ENCODE measurements at places on chromosomes 3 and 15.

DNA sequence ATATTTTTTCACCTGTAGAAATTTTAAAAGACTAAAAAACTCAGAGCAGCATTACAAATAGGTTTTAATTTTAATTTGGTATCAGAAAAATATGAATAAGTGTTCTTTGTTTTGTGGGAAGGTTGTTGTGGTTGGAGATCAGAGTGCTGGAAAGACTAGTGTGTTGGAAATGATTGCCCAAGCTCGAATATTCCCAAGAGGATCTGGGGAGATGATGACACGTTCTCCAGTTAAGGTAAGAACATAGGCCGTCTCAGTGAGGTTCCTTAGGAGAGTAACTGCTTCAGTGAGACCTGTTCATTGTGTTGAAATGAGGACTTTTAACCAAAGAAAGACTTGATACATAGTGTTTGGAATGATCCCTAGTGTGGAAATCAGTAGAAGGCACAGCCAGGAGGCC lies 44.8 kb downstream of the OPA1 start:
- DNase-seq, result no peak

GRCh38 chr3:178526291-178526690 lies 9.9 kb upstream of the KCNMB2 start:
- DNase-seq, result no peak

DNA sequence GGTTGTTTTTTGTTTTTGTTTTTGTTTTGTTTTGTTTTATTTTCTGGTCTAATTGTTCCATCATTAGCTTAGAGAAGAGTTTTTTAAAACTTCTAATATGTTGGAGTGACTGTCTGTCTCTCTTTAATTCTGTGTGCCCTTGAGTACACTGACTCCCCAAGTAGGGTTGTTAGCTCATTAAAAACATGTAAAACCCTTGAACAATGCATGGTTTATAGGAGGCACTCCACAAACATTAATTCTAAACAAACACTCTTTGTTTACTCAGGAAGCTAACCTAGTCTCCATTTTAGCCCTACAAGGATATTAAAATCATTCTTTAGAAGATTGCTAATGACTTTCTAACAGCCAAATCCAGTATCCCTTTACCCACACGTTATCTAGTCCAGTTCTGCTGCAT lies 100.5 kb downstream of the CGGBP1 start:
- no peak for DNase-seq

- no peak for DNase-seq
Measured at GRCh38 chr15:75952525-75952924, 48.8 kb downstream of the FBXO22 start.

- DNase-seq, result no peak
Measured at GRCh38 chr3:39981547-39982184, 172.3 kb downstream of the MYRIP start.

DNA sequence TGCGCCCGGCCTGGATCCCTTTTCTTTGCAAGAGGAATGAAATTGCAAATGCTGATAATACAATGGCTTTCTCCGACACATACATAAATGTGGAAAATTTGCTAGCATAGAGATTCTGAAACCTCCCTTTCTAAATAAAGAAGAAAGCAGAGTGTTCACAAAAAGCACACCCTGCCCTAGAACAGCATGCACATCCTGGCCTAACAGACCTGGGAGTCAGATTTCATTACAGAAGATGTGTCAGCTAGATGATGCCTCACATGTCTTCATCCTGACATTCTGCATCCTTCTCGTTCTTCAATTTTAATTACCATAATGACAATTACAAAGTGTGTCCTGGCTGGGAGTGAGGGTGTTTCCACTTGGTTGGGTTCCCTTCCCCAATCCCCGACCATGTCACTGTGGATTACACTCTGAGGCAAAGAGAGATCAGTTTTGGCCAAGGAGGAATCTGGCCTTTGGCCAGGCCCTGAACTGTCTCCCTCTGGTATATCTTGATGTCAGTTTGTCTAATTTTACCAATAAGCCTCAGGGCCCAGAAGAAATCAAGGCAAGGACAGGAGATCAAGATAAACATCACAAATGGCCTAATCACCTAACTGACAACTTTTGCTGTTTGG lies 104.9 kb upstream of the SPATA12 start:
- DNase-seq, result no peak

- DNase-seq, result peak; percentile 41
Measured at GRCh38 chr15:37072181-37072580, 28.2 kb downstream of the MEIS2 start.

- no peak for DNase-seq
Measured at GRCh38 chr3:74623261-74623836, 8.9 kb upstream of the CNTN3 start.

DNA sequence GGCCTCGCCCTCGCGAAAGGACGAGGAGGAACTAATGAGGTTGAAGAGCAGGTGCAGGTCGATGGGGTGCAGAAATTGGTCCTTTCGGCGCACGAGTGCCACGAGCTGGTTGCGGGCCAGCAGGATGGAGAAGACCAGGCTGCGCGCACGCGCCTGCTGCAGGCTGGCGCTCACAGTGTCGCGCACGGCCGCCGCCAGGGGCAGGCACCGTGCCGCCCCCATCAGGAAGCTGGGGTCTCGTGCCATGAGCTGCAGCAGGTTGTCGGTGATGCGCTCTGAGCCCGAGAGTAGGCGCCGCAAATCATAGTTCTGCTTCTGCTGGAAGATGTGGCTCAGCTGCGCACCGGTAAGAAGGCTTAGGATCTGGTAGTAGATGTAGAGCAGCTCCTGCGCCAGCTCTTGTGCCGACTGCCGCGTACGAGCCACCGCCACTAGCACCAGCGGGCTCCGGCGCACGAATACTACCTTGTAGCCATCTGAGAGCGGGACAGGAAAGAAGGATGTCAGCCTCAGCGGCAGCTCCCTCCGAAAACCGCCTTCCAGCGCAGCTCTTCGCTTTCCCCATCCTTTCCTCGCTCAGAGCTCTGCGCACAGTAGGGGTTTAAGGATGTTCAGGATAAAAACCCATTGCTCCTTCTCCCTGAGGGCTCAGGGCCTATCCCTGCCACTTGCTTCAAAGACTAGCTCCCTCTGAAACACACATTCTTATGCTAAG lies 6.9 kb upstream of the MST1R start:
- DNase-seq, result no peak

- DNase-seq, result no peak
Measured at GRCh38 chr15:34329006-34329405, 8.6 kb downstream of the SLC12A6 start.

DNA sequence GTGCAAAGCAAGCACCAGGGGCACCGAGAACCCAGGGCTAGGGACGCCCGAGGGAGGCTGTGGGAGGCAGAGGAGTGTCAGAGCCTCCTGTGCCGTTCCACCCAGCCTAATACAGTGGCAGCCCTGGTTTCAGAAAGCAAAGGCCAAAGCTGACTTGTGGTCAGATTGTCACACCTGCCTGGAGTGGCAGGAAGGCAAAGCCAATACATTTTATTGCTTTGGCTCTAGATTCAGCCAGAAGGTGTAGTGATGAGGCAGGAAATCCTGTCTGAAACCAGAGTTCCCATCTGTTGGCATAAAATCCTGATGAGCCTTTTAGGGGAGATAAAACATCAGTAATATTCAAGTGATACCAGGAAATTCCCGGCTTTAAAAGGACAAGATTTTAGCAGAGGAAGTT lies 168.3 kb downstream of the SLCO3A1 start:
- no peak for DNase-seq

GRCh38 chr3:168933614-168934013 lies 729.9 kb downstream of the MECOM start:
- peak; percentile 19 for DNase-seq

DNA sequence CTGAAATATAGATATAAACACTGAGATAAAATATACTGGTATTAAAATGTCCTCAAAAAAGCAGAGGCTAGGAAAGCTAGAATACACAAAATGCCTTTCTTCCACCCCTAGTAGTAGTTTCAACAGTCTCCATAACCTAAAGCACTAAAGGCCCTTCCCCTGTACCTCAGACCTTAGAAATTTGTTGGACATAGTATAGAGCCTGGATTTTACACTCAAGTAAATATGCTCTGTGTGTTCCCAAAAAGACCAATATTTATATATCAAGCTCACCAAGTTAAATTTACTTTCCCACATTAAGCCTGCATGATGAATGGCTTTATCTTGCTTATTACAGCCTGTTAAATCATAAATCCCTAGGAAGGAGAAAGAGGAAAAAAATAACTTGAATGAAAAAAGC lies 378.7 kb upstream of the AZI2 start:
- DNase-seq, result no peak

- DNase-seq, result no peak
Measured at GRCh38 chr3:14647976-14648955, 3.3 kb upstream of the CCDC174 start.

DNA sequence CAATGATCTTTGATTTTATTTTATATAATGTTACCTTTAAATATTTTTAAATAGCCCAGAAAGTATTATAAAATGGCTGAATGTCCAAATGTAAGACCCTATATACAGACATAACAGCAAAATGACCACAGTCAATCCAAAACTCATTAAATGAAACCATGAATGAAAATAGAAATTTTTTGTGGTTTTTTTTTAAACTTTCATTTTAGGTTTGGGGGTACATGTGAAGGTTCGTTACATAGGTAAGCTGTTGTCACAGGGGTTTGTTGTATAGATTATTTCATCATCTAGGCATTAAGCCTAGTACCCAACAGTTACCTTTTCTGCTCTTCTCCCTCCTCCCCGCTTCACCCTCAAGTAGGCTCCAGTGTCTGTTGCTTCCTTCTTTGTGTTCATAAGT lies 108.8 kb downstream of the FAIM start:
- no peak for DNase-seq

DNA sequence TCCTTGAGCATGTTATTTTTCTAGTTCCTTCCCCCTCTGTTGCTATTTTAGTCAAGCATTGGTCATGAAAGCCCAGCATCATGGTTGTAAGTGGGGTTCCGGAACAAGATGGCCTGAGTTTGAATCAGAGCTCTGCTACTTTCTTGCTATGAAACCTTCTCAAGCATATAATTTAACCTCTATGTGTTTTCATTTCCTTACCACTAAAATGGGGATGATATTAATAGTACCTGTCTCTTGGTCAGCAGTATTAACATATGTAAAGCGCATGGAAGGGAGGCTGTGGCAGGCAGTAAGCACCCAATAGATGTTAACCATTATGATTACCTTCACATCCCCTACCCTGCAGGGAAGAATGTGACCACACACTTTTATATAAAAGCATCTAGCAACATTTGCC lies 14.3 kb upstream of the SPRED1 start:
- no peak for DNase-seq

DNA sequence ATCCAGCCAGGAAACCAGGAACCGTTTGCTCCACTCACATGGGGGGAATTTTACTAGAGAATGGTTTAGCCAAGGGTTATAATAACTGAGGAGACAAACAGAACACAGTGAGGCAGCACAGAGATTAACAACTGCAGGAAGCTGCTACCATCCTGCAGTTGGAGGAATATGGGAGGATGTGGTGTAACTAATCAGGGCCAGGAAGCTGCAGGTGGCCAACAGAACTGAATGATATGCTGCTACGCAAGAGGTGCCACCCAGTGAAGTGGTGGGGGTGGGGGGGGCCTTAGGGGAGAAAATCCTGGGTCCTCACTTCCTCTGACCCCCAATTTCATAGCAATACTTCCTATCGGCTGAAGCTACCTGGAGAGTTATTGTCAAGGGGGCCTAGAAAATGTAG lies 306.4 kb upstream of the STT3B start:
- no peak for DNase-seq

DNA sequence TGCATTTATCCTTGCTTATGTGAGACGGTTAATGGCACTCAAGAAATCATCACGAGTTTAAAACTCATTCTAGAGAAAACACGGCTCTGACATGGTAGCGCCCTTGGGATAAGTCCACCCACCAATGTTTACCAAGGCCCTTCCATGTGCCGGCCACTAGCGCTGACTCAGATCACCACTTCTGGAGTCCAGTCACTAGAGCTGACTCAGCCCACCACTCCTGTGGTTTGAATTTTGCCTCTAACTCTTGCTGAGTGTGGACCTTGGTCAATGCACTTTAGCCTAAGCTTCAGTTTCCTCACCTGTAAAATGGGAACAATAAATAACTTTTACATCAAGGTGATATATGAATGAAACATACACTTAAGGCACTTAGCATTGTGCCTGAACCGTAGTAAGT lies 358.4 kb upstream of the PROK2 start:
- peak; percentile 48 for DNase-seq

DNA sequence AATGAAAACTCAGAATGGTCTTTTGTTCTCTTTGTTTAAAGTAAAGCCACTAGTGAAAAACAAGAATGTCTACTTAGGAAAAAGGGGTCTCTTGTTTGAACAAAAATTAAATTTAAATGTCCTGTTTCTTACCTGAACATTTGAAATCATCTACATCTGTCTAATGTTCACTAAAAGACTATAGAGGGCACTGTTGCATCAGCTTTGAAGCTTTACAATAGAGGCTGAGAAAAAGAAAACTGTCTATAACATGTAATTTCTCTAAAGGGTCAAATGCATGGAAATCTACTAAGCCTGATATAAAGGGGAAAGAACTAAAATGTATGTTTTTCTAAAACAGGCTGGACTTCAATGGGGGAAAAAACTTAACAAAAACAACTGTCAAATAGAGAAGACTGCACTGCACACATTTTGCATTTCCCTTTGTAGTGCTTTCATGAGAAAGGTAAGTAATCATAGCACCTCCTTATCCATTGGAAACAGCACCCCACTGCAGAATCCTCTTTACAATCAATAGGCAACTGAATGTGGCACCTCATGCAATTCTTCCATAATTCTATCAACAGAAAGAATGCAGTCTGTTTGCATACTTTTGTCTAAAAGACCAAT lies 26.3 kb downstream of the DPH6 start:
- peak; percentile 68 for DNase-seq

DNA sequence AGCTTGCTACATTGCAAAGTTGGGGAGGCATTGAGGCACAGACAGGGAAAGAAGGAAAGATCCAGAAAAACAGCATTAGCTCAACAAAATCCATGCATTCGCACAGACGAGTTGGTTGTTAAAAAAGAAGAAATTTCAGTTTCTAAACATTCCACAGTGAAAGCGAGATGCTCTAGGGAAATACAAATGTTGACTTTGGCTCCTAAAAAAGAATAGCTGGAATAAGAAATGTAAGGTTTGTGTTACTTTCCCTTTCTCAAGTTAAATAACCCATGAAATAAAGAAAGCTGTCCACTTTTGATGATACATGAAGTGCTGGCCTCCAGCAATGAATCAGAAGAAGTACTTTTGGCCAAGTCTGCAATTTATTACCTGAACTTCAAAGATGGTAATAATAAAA lies 465.1 kb downstream of the ERC2 start:
- DNase-seq, result peak; percentile 21

- peak; percentile 31 for DNase-seq
Measured at GRCh38 chr3:194617827-194618226, 15.4 kb downstream of the TMEM44 start.

- DNase-seq, result no peak
Measured at GRCh38 chr15:51359981-51360380, 18.5 kb downstream of the GLDN start.

DNA sequence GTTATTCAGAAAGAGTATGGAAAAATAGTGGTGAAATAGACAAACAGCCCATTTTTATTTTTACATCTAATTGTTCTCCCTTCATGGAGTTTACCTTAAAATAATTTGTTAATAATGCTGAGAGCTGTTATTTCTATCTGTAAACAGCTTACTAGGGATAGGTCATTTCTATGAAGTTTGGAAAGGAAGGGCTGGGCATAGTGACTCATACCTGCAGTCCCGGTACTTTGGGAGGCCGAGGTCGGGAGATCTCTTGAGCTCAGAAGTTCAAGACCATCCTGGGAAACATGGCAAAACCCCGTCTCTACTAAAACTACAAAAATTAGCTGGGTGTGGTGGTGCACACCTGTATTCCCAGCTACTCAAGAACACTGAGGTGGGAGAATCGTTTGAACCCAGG lies 624.3 kb upstream of the LMCD1 start:
- no peak for DNase-seq

Data from fibroblast of skin of scalp (primary cell).